ENCODE measurements at places on chromosomes 7 and 10.
A peak's percentile ranks its signal among the peaks of the same experiment; 100 is the strongest.

DNA sequence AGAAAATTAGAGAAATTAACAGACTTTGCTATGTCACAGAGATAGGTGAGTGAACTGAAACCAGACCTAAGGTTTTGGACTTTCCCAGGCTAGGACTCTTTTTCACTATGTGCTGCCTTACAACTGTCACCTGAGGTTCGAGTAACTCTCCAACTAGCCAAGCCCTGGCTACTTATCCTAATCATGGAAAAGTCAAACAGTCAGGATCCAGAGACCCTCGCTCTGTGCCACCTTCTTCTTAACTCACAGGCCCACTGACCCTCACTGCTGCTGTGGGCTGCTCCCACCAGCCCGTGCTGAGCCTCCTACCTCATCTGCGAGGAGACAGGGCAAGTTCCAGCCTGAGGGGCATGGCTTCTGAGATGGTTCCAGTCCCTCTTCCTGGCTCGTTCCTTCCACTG lies 211.4 kb upstream of the KLF14 start:
- no peaks in the 10 kb centered on the region for H3K36me3 ChIP-seq
- no peak overlapping the region for H3K4me3 ChIP-seq
- DNase-seq = no peak
- H3K4me1 ChIP-seq = no peaks in the 10 kb centered on the region
- no peak overlapping the region for H3K27ac ChIP-seq

GRCh38 chr7:114392686-114393085 lies 21.9 kb upstream of the FOXP2 start:
- no peaks in the 10 kb centered on the region for H3K4me1 ChIP-seq
- DNase-seq = no peak
- H3K27me3 ChIP-seq = no peaks in the 10 kb centered on the region
- H3K36me3 ChIP-seq = no peaks in the 10 kb centered on the region
- H3K27ac ChIP-seq = no peak overlapping the region

DNA sequence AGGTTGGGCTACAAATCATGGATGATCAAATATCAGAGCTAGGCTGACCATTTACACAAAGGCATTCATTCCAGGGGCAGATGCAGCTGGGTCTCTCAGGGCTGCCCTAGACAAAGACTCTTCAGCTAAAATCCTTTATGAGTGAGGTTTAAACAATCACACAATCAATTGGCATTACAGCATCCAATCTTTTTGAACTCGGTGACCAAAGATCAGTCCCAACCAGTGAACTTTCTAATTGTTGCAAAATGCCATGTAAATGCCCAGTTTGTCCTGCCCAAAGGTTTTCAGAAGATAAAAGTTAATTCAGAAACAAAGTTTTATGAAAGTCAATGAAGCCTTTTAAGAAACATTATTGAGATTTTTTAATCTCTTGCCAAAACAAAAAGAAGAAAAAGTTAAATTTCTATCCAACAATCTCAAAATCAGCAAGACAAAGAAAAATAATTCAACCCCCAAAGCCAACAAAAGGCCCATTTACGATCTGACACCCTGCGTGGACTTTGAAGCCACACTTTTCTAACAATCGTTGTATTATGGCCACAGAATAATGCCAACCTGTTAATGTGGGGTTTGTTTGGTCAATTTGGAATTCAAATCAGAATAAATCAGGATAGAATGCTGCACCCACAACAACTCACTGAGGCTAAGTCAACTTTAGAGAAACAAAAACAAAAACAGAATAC lies 40.9 kb downstream of the GPR37 start:
- H3K4me1 ChIP-seq = no peaks in the 10 kb centered on the region
- peaks cover 1% of the 10 kb centered on the region for H3K27me3 ChIP-seq
- no peaks in the 10 kb centered on the region for H3K36me3 ChIP-seq
- no peak overlapping the region for H3K4me3 ChIP-seq
- no peak overlapping the region for H3K27ac ChIP-seq

DNA sequence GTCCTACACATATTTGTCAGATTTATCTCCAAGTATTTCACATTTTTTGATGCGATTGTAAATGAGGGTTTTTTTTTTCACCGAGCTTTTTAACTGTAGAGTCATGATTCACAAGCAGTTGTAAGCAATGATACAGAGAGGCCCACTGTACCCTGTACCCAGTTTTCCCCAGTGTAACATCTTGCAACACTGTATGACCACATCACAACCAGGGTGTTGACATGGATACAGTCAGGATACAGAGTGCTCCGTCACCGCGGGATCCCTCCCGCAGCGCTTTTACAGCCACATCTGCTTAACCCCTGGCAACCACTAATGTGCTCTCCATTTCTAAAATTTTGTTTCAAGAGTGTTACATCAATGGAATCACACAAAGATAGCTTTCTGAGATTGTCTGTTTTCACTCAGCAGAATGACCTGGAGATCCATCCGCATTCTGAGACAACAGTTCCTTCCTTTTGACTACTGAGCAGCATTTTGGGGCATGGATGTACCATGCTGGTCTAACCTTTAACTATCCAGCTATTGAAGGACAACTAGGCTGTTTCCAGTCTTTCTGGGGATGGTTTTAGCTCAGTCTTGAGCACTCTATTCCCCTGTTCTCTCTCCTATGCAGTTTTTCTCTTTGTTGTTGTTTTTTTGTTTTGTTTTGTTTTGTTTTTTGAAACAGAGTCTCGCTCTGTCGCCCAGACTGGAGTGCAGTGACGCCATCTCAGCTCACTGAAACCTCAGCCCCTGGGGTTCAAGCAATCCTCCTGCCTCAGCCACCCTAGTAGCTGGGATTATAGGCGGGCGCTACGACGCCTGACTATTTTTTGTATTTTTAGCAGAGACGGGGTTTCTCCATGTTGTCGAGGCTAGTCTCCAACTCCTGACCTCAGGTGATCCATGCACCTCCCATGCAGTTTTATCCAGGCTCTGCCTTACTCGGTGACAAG lies 25.9 kb downstream of the GPRIN2 start:
- no peaks in the 10 kb centered on the region for H3K27me3 ChIP-seq
- H3K27ac ChIP-seq = no peak overlapping the region
- no peaks in the 10 kb centered on the region for H3K36me3 ChIP-seq
- no peak overlapping the region for H3K4me3 ChIP-seq
- no peaks in the 10 kb centered on the region for H3K4me1 ChIP-seq
- no peak for DNase-seq

DNA sequence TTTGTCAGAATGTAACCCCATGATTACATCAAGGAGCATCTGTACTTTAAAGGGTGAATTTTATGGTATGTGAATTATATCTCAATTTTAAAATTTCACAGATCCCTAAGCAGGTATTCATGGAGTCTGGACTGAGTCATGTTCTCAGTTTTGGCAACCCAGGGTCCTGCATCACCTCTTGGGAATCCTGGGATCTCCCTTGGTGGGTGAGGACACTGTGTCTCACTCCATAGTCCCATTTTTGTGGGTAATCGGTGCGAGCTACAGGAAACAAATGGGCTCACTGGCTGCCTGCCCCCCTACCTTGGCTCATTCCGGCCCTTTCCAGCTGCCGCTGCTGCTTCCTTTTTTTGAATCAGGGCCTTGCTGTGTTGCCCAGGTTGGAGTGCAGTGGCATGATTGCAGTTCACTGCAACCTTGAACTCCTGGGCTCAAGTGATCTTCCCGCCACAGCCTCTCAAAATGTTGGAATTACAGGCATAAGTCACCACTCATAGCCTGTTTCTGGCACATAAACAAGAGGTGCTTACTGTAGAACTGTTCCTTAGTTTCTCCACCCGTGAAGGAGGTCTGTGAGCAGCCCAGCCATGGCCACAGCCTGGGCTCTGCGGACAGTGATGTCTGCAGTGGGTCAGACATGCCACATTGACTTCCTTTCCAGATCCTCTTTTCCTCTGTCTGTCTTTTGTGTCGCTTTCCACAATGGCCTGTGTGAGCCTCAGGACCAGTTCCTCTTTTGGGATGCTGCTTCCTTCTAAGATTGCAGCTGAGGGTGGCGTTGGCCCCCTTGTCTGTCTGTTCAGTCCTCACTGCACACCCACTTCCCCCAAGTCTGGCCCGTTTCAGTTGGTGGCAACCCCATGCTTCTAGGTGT lies 14.5 kb downstream of the PALD1 start:
- H3K4me3 ChIP-seq = peak overlapping the region; percentile 79
- H3K27ac ChIP-seq = peak overlapping the region; percentile 95
- peaks cover 55% of the 10 kb centered on the region for H3K36me3 ChIP-seq
- no peak for DNase-seq
- H3K4me1 ChIP-seq = peaks cover 93% of the 10 kb centered on the region

GRCh38 chr10:72935361-72935760 lies 19.2 kb downstream of the PLA2G12B start:
- H3K36me3 ChIP-seq = peaks cover 9% of the 10 kb centered on the region
- H3K27ac ChIP-seq = no peak overlapping the region
- DNase-seq = no peak
- H3K4me3 ChIP-seq = no peak overlapping the region

All from endothelial cell (in vitro differentiated cells).